Vagina (tissue), 2 donors: ENCODE measurements at places on chromosomes 4 and X. TPM values are rescaled to one million over a fixed set of nuclear protein-coding genes. Genes with fewer than 3 reads are reported as not detected.

The HOPX gene
- total RNA-seq = 112 TPM

The CXCL6 gene
- 13.8 TPM for total RNA-seq

The TMEM47 gene
- total RNA-seq = 44.7 TPM

The PALLD gene
- total RNA-seq = 229 TPM

The KIAA1210 gene
- not detected for total RNA-seq

The GAGE2A gene
- total RNA-seq = not detected

The DIPK2B gene
- total RNA-seq = 22.1 TPM

The SMIM31 gene
- total RNA-seq = not detected

The SSX4B gene
- total RNA-seq = not detected

The SPIN4 gene
- total RNA-seq = 2.9 TPM

The INTU gene
- 8.8 TPM for total RNA-seq

The LAGE3 gene
- total RNA-seq = 27.7 TPM

The RPL39 gene
- 1,813 TPM for total RNA-seq
